A549 treated with dexamethasone at 1 μM for 4 hours (cell line): ENCODE measurements at places on chromosomes 2 and 18. TPM values are rescaled to one million over a fixed set of nuclear protein-coding genes. Genes with fewer than 3 reads are reported as not detected.

SMYD1 gene
- not detected in 5 replicates for total RNA-seq

ABHD1 gene
- 0.50 to 1.8 TPM (median 1.5 TPM) in 5 replicates for total RNA-seq

ANKRD44 gene
- total RNA-seq: 1.7 to 4.9 TPM (median 2.7 TPM) in 5 replicates

KLHL14 gene
- not detected in 5 replicates for total RNA-seq

DNAJC5G gene
- not detected in 5 replicates for total RNA-seq

MRPS5 gene
- total RNA-seq: 75.9 to 79.2 TPM (median 76.8 TPM) in 5 replicates

PRKAG3 gene
- total RNA-seq: 0.04 TPM in 1 of 5 replicates, not detected in the others
